ENCODE measurements at places on chromosomes 13 and 19.
A peak's percentile ranks its signal among the peaks of the same experiment; 100 is the strongest.

GRCh38 chr13:76804801-76805200 is 81.4 kb downstream of the KCTD12 start:
- DNase-seq: no peak

GRCh38 chr13:43058318-43058674 is 34.9 kb downstream of the DNAJC15 start:
- DNase-seq: no peak

DNA sequence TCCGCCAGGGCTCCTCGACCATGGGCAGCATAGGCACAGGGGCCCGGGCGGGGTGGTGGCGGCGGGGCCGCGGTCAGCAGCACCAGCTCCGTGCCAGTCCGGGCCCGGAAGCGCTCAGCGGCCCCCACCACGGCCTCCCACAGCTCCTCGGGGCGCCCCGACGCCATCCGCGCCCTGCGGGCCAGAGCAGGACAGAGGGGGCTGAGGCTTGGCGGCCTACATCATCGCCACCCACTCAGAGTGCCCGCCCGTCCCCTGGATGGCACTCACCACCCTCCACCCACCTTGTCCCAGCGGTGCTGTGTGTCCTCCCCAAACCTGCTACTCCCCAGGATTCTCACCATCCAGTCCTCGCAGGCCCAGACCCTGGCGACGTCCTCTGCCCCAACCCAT is 4.0 kb downstream of the AKT1S1 start:
- DNase-seq: no peak

DNA sequence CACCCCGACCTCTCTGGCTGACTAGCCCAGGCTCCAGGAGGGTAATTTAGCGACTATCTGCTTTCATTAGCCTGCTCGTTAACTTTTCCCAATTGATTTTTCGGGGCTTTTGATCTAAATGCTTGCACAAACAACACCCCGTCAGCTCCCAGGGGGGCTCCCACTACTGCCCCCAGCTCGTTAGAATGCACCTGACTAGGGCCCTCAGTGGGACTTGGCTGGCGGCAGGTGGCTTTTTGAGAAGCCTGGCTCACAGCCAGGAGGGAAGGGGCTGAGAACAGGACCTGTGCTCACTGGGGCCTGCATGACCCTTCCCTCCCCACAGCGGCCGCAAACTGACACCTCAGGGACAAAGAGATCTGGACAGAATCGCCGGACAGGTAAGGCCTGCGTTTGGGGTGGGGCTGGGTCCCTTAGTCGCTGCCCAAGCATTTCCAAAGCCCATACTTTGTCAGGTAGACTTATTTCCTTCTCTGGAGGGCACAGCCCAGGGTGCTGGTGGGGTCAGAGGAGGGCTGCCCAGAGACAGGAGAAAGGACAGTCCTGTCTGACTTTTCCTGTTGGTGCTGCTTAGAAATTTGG is 7.6 kb upstream of the CD79A start:
- DNase-seq: no peak

- DNase-seq: no peak
Measured at GRCh38 chr13:114268344-114269280, 12.8 kb upstream of the UPF3A start.

DNA sequence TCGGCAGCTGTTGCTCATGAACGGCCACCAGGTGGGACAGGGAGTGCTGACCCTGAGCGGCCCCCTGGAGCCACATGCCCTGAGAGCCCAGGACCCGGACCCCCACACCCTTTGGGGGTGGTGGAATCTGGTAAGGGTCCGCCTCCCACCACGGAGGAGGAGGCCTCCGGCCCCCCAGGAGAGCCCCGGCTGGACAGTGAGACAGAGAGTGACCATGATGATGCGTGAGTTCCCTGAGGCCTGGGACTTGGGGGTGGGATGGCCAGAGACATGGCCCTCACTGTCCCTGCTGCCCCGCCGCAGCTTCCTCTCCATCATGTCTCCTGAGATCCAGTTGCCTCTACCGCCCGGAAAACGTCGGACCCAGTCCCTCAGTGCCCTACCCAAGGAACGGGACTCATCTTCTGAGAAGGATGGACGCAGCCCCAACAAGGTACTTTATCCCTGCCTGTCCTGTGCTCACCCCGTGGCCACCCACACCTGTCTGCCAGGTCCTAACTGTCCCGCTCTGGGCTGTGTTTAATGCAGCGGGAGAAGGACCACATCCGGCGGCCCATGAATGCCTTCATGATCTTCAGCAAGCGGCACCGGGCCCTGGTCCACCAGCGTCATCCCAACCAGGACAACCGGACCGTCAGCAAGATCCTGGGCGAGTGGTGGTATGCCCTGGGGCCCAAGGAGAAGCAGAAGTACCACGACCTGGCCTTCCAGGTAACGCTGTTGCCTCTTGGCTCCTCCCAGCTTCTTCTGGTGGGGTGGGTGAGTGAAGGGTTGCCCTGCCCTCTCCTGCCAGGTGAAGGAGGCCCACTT is 14.7 kb upstream of the PRR19 start:
- no peak for DNase-seq

GRCh38 chr19:15045506-15045905 is 3.8 kb upstream of the CASP14 start:
- DNase-seq: no peak

DNA sequence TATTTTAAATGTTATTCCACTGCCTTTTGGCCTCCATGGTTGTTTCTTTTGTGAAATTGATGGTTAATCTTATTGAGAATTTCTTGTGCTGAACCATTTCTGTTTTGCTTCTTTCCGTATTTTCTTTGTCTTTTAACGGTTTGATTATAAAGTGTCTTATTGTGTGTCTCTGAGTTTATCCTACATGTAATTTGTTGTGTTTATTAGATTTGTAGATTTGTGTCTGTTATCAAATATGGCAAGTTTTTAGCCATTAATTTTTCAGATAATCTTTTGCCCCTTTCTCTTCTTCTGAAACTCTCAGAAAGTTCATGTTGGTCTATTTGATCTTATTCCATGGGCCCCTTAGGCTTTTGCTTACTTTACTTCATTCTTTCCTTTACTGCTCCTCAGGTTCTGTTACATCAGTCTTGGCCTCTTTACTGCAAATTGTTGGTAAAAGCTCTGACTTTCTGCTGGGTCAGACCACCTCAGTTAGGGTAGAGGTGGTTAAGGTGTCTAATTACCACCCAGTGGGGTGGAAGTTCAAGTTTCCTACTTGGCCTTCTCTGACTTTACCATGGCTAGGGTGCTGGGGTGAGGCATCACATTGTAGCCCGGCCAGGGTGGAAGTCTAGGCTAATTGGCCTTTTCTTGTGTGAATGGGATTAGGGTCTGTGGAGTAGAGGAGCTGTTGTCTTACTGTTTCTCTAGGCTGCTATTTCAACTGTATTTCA is 58.3 kb downstream of the ZMYM2 start:
- DNase-seq: no peak

GRCh38 chr13:40969169-40969901 is 49.8 kb downstream of the ELF1 start:
- DNase-seq: no peak

GRCh38 chr13:77859450-77859849 is 59.2 kb downstream of the EDNRB start:
- DNase-seq: no peak

- no peak for DNase-seq
Measured at GRCh38 chr13:107649079-107649478, 566.3 kb downstream of the LIG4 start.

GRCh38 chr13:49869519-49869918 is 66.6 kb downstream of the SPRYD7 start:
- DNase-seq: no peak

GRCh38 chr13:101627556-101627943 is 175.1 kb downstream of the ITGBL1 start:
- DNase-seq: peak; percentile 70

DNA sequence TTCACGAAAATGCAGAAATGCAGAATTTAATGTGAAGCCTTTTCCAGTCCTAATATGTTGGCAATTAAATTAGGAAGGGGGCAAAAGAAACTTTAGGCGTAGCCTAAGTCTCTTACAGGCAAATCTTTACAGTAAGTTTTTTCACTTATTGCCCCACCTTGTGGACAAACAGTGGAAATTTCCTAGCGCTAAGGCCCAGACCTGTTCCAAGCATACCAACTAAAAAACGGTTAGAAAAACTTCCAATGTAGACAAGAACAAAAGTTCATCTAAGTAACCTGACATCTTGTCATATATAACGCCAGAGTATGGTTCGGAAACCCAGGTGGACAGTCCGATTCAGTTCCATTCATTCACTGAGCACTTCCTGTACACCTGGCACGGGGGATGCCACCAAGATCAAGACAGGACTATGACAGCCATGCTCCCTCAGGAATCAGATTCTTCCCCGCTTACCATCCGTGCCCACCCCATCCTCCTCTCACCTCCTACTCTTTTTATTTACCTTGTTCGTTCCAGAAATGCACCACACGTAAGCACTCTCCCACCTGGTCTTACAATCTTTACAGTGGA is 4.9 kb downstream of the ZAR1L start:
- DNase-seq: no peak

DNA sequence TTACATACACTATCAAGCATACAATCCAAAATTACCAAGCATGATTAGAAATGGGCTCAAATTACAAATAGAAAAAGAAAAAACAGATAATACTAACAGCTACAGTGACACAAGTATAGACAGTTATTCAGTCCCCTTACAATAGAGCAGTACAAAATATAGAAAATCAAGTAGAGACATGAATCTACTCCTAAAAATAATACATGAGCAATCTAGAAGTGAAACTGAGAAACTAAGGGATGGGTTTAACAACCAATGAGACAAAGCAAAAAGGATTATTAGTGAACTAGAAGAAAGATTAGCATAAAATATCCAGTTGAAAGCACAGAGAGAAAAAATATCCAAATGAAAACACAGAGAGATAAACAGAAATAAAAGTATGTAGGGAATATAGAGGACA is 426.7 kb downstream of the TBC1D4 start:
- no peak for DNase-seq

GRCh38 chr13:95708811-95709500 is 32.0 kb downstream of the DNAJC3 start:
- DNase-seq: no peak

- DNase-seq: no peak
Measured at GRCh38 chr19:48631225-48631624, 6.0 kb downstream of the DBP start.

DNA sequence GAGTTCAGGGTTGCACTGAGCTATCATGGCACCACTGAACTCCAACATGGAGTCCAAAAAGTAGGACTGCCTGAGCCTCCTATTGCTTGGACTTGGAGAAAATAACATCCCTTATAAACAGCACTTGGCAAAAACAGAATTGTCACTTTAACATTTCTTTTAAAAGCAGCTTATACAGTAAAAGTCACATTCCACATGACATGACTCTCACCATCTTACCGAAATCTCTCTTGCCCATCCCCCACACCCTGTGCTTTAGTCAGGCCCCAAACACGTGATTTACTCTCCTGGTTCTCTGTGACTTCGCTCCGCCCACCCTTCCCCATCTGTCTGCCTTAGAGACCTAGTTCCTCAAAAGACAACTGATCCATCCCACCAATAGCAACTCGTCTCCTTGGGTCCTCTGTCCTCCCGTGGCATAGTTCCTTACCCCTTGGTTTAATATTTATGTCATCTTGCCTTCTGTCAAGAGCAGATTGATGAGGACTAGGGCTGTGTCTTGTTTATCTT is 4.6 kb downstream of the SAFB start:
- DNase-seq: no peak
